HL-60 (cell line): ENCODE measurements at places on chromosomes 11 and 22.
A peak's percentile ranks its signal among the peaks of the same experiment; 100 is the strongest.

GRCh38 chr11:116837231-116838091 lies at the start of gene APOA1:
TSS of gene APOA1 (minus strand) at chr11:116837622. CDS start at chr11:116837387, 235 bp downstream.
- no peak for DNase-seq

DNA sequence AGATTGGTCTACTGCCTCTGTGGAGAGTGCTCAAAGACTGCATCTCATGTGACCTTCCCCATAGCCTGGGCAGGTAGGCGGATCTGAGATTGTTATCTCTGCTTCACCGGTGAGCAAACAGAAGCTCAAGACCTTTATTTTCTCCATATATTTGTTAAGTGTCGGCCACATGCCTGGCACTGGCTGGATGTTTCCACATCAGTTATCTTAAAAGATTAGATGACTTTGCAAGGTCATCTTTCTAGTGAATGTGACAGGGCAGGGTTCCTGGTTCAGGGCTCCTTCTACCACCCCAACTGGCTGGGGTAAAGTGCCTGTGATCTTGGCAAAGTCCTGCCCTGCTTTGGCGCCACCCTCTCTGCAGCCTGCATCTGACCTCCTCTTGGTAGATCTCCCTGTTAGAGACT lies 125.0 kb downstream of the CCDC81 start:
- no peak for DNase-seq

DNA sequence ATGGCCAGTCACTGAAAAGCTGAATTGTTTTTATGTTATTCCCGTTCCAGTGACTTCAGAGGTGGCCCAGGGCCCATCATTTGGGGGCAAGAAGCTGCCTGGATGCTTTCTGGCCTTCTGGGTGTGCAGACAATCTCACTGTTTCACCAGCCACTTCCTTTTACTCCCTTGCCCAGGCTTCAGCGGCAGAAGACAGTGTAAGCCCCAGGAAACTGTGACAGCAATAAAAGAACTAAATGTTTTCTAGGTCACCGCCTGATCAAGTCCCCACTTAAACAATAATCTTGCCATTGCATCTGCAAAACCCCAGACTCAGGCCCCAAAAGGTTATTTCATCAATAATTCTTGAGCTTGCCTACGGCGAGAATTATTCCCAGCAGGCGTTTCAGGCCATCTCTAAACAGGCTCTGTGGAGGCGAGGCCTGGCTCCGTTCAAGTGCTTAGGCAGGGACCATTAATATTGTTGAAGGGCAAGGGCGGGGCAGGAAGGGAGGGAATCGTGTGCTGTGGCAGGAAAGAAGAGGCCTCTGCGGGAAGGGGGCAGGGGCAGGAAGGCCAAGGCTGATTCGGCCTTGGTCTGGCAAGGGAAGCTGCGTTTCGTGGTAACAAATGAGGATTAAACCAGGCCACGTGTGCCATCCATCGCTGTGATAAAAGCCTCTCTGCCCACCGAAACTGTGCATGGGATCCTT lies 252.3 kb downstream of the KIRREL3 start:
- no peak for DNase-seq

DNA sequence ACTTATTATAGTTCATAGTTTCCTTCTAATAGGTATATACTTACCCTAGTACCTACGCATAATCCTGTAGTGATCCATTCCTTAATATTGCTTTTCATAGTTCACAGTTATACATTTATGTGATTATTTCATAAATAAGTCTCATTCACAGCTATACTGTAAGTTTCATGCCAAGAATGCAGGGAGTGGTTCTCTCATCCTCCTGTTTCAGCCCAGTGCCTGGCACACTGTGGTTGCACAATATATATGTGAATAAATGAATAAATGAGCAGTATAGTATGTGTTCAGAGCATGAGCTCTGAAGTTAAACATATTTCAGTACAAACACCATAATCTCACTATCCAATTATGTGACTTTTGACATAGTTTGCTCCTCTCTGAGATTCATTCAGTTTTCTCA lies 115.8 kb downstream of the MAML2 start:
- DNase-seq = no peak

DNA sequence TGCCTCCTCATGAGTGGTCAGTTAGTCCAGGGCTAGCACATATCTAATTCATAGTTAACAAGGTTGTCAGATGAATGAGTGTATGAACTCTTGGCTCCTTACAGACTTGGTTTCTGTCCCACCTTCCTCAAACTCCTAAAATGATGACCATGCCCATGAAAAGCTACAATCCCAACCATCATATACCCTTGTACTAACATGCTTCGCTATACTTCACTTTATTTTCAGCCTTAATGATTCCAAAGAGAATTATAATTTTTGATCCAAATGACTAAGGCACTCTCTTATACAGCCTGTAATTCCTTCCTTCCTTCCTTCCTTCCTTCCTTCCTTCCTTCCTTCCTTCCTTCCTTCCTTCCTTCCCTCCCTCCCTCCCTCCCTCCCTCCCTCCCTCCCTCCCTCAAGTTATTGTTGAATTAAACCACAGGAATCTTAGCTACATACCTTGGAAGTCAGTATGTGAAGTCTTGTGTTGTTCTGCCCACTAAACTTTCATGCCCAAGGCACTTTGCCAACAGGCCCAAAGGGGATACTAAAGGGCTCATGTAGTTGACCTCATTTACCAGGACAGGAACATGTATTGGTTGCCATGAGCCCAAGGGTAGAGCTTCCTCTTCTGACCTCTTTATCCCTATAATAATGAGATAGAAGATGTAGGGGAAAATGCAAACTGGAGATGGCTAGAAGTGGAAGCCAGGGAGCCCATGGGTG lies 37.4 kb downstream of the CALCA start:
- no peak for DNase-seq

DNA sequence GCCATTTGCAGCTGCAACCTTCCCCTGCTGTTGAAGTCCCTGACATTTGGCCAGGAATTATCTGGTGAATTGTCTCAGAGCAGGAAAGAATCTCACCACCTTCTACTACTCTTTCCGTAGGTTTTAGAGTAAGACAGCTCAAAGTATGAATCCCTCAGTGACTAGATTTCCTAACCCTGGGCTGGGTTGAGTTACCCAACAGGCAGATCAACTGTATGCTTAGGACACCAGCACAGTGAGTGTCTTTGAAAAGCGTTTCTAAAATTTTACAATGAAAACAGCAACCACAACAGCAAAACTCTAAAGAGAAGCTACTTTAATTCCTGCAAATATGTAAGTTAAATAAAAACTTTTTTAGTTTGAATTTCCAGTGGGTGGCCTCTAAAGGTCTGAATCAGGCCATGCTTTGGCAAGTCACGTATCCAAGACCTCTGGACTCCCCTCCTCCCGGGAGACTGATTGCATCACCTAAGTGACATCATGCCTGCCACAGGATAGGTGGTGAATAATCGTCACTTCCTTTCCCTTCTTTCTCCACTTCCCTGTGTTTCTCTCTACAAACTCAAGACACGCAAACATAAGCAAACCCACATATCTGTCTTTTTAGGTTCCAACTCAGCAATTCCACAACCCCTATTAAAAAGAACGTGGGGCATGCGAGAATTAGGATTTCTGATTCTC lies 7.8 kb downstream of the OR8B12 start:
- peak; percentile 45 for DNase-seq

DNA sequence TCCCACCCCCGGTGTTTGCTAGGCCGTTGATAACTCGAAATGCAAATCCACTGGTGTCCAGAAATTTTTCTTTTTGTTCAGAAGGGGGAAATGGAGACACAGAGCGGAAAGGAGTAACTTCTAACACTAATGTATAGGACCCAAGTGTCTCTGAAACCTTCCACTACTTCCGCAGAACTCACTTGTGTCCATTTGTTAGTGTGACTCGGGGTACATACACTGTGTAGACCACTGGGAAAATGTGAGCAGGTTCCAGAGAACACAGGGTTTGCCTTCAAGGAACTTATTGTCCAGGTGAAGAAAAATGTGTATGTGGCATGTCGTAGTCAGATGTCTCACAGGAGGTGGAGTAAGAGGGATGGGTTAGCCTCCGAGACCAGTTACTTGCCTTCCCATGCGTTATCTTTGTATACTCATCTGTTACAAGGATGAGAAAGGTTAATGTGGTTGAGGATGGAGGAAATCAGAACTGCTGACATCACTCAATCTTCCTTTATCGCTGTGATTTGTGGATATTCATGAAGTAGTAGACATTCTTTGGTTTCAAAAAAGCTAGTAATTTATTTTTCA lies 857 bp downstream of the ARCN1 start:
- peak; percentile 15 for DNase-seq

- DNase-seq = no peak
These were observed 669.4 kb downstream of the OPCML start for GRCh38 chr11:132862933-132863332.

DNA sequence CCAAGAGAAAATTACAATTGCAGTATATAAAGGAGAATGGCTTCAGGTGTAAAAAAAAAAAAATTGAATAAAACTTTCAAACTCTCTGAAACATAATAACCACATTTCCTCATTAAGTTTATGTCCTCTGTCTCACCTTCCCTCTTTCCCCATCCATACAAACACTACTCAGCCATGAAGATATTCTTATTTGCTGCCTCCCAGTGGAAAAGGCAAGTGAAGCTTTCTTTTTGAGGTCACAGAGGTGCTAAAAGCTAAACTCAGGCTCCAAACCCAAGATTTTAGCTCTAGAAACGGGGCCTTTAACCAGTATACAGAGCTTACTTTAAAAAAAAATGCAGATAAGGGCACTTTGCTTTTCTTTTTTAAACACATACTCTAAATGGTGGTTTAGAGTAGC lies 1568.5 kb downstream of the FAM181B start:
- DNase-seq = no peak

GRCh38 chr22:48635816-48636215 lies 1191.9 kb downstream of the BRD1 start:
- no peak for DNase-seq

GRCh38 chr11:33633251-33634003 lies 67.2 kb downstream of the C11orf91 start:
- DNase-seq = no peak

GRCh38 chr22:27473533-27473932 lies 328.0 kb downstream of the MN1 start:
- DNase-seq = no peak

DNA sequence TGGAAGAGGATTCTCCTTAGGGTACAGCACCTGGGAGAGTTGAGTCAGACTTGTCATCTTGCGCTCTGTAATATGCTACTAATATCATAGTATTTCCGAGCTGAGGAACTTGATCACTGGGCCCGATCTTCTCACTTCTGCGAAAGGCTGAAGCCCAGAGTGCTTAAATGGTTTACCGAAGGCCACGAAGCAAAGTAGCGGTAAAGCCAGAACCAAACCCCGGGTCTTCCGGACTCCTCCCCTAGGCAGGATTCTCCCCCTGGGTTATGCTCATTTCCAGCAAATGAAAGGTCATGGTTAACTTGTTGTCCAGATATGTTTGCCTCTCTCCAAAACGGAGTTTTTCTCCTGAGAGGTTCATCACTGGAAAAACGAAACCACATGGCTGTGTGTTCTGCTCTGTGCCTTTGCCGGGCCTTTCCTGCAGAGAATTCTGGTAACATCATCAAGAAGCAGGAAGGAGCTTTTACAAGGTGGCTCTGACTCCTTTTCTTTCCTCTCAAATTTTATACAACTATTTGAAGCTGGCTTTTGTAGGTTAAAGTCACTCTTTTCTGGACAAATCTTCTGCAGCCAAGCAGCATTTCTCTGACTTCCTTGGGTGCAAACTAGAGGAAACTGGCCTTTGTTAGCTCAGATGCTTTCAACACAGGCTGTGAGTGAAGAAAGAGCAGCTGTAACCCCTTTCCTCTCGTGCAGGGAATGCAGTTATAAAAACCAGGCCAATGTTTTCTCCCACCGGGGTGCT lies 35.5 kb downstream of the UBASH3B start:
- DNase-seq = no peak

DNA sequence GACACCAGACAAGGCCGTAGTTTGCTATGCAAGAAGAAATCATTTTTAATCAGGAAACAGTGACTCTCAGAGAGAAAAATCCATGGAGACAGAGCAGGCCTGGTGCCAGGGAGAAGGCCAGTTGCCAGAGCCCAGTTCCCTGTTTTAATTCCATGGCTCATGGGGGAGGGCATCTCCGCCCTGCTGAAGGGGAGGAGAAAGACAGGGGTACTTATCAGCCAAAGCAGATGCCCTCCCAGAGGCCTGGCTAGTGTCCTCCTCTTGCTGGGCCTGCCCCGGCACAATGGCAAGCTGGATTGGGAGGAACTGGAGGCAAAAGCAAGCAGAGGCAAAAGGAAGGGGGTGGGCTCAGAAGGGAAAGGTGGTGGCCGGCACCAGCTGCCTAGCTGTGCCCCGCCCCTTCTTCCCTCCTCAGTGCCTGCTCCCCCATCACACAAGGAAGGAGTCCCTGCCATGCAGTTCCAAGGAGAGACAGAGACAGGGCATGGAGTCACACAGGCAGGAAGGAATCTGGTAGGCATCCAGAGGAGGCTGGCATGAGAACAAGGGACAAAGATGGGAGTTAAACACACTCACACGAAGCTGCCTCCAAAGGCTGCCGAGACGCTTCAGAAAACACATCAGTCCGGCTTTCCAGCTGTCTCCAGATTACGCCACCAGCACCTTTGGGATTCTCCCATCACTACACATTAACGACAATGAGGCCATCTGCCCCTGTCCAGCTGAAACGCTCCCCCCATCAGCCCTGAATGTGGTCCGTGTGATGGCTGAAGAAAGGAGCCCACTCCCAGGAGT lies 591.8 kb downstream of the BUD13 start:
- DNase-seq = no peak

- DNase-seq = no peak
These were observed 52.3 kb downstream of the RASSF10 start for GRCh38 chr11:13061294-13061990.

DNA sequence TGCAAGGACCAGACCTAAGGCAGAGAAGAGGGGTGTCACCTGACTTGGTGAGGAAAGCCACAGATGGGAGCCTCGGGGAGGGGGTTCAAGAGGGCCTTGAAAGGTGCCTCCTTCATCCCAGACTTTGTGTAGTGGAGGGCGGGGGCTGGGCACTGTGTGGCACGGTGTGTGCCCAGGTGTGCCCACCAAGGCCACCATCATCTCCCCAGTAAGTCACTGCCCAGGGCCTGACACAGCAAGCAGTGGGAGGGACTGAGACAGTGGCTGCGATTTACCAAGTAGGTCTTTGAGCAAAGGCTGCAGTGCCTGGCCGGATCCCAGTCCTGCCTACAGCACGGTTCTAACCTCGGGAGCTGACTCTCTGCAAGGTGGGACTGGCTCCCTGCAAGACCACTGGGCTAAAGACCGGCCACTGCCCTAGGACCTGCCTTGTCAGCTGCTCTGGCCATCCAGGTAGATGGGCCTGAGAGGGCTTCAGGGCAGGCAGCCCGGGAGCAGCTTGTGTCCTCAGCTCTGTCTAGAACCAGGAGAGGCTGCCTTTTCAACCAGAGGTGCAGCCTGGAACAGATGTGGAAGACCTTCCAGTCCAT lies 1.4 kb downstream of the OSM start:
- DNase-seq = no peak

DNA sequence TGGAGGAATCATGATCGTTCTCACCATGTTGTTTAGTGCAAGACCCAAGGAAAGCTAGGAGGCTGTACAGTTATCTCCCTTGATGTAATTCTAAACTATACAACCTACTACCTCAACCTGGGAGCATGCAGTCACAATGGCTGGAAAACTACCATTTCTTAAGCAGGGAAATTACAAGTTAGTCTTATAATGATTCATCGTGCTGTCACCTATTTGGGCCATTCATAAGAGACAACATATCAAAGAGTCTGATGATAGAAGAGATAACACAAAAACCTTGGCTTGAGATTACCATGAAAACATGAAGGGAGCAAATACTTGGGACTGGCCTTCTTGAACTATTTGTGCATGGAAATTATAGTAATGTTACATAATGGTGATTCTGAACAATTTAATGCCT lies 30.5 kb upstream of the BLID start:
- DNase-seq = no peak

- DNase-seq = no peak
These were observed 649.7 kb downstream of the METTL15 start for GRCh38 chr11:28757725-28758515.

GRCh38 chr11:73760135-73760678 lies 667 bp downstream of the RAB6A start:
- no peak for DNase-seq
